ENCODE measurements at places on chromosomes 1 and 21.
A peak's percentile ranks its signal among the peaks of the same experiment; 100 is the strongest.

DNA sequence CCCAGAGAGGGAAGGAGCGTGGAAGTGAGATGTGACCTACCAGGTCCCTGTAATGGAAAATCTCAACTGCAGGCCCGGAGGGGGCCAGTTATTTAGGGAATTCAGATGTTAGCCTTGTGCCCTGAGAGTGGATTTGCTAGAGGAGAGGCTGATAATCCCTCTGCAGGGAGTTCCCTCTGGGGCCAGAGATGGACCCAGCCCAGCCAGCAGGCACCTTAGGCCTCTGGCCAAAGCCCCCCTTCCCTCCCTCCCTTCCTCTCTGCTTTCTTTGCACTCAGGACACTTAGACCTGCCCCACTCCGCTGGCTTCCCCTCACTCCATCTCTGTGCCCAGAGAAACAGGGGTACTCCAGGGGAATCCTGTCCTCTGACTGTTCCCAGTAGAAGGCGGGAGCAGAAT, 1.5 kb upstream of the ATP1A2 start:
- no peak for DNase-seq

DNA sequence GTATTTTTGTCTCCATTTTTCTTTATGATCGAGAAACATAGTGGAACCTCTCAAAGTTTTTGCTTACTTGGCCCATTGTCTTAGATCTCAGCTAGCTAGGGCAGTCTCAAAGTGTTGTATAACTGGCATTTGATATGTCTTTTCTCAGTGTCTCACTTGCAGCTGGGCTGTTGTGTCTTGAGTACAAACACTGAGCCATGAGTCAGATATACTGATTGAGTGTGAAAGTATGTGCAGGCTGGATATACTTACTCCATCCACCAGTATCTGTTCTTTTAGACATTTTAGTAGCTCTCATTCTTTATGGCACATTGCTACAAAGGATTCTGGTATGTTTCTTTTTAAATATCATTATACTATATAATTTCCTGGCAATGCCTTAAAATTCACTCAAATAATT, 14.3 kb upstream of the GPR52 start:
- peak; percentile 69 for DNase-seq

GRCh38 chr1:184485751-184486723, 99.2 kb downstream of the C1orf21 start:
- no peak for DNase-seq

DNA sequence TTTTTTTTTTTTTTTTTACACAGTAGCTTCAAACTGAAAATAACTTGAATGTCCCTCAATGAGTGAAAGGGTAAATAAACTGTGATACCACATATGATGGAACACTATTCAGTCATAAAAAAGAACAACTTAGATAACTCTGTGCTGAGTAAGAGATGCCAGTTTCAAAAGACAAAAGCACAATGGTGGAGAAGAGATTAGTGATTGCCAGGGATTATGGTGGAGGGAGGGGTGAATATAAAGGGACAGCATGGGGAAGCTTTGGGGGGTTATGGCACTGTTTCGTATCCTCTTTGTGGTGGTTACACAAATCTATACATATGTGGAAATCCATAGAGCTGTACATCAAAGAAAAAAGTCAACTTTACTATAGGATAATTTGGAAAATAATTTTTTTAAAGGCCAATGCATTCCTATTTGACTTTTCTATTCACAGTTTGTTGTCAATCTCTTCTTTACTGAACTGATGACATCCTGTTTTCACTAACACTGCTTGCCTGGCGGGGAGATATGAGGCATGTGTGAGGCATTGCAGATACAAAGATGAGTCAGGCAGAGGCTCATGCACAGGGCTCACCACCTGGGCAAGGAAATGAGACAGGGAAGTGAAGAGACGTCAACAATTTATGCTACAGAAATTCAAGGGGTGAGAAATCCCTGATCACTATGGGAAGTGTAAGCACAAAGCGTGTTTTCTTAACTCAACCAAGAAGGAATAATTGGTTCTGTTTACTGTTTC, 302.7 kb downstream of the DUSP10 start:
- DNase-seq = peak; percentile 93

DNA sequence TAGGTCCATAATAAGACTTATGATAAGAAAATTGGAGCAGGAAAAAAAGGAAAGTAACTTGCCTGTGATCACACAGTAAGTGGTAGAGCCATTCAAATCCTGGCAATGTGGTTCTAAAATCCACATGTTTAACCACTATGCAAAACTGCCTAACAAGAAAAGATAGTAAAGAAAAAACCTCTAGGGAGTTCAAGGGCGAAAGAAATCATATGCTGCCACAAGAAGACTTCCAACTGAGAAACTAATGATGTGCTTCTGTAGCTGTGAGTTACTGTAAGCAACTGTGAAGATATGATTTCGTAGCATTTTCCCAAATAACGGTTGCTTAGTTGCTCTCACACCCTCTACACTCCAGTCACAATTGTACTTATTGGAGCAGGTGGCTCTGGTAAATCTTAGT, 20.9 kb upstream of the LYPLAL1 start:
- no peak for DNase-seq

- DNase-seq = peak; percentile 39
These were observed 2.7 kb downstream of the KHDC4 start for GRCh38 chr1:155931332-155932038.

GRCh38 chr1:61746813-61747212, 4.5 kb downstream of the PATJ start:
- DNase-seq = peak; percentile 37

DNA sequence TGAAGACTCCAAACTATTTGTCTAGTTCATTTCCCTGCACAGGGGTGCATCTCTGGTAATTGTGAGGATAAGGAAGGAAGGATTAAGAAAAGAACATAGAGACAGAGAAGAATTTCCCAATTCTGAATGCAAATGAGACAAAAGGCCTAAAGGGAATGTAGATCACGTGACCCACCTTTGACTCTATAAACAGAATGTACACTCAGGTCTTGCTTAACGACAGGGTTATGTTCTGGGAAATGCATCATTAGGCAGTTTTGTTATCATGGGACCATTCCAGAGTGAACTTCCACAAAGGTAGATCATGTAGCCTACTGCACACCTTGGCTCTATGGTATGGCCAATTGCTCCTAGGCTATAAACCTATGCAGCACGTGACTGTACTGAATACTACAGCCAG, 252.3 kb upstream of the ZP4 start:
- DNase-seq = no peak

GRCh38 chr1:113217447-113218208, 144.6 kb downstream of the LRIG2 start:
- DNase-seq = no peak

- DNase-seq = no peak
These were observed 289.5 kb downstream of the SIPA1L2 start for GRCh38 chr1:232340446-232340845.

GRCh38 chr1:177257128-177257527, 86.4 kb downstream of the BRINP2 start:
- DNase-seq = no peak

- no peak for DNase-seq
These were observed 337.8 kb upstream of the DAB1 start for GRCh38 chr1:57761628-57762027.

- DNase-seq = no peak
These were observed at the start of gene CTSE for GRCh38 chr1:206023695-206024094. TSS of gene CTSE (minus strand) at chr1:206023895. CDS start at chr1:206023791, 104 bp downstream.

- DNase-seq = no peak
These were observed 31.5 kb downstream of the OLIG1 start for GRCh38 chr21:33101300-33101911.

- DNase-seq = no peak
These were observed 31.4 kb downstream of the RHBG start for GRCh38 chr1:156400191-156400935.

Measured in fibroblast of mammary gland (primary cell).